ENCODE measurements at places on chromosomes 11 and 22.

DNA sequence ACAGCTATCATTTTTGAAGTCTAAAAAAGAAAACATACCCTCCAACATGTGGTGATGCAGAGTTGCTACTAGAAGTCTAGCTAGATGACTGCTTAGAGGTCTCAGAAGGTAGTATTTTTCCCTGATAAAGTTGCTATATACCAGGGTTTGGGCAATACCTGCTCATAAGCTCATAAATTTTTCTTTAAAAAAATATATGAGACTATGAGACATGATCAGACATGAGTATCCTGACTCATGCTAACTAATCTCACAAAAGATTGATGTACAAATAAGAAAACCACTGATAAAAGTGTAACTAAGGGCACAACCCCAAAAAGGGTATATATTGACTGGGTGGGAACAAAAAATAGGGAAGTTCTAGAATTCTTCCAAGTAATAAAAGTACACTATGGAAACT lies 740.9 kb downstream of the METTL15 start:
- no peak for DNase-seq

GRCh38 chr22:40953471-40953870 lies 2.3 kb downstream of the RBX1 start:
- DNase-seq, result no peak

- no peak for DNase-seq
Observed at GRCh38 chr22:39535357-39535725, 2.8 kb upstream of the RPS19BP1 start.

- DNase-seq, result no peak
Observed at GRCh38 chr11:63937713-63938478, 906 bp upstream of the NAA40 start.

DNA sequence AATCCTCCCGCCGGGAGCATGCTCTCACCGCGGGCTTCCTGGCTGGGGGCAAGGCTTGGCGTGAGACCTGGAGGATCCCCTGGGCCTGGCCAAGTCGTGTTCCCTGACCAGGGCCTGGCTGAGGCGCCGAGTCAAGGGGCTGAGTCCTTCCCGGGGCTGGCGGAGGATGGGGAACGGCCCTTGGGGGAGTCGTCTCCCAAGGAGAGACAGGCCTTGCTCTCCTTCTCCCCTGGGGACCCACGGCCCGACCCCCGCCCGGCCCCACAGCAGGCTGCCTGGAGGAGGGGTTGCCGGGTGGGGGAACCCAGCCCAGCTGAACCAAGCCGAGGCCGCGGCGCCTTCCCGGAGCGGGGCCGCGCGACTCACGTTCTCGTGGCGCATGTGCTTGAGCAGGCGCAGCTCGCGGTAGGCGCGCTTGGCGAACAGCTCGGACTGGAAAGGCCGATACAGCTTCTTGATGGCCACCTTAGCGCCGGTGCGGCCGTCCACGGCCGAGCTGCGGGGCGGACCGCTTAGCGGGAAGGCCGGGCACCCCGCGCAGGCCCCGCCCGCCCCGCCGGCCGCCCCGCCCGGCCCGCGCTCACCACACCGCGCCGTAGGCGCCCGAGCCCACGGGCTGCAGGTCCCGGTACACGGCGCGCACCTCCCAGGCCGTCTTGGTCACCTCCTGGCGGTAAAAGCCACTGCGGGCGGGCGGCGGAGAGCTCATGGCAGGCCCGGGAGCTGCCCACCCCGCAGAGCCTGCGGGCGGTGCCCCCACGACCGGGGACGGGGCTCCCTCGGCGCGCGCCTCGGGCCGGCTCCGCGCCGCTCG lies 475 bp downstream of the MAPK12 start:
- no peak for DNase-seq

DNA sequence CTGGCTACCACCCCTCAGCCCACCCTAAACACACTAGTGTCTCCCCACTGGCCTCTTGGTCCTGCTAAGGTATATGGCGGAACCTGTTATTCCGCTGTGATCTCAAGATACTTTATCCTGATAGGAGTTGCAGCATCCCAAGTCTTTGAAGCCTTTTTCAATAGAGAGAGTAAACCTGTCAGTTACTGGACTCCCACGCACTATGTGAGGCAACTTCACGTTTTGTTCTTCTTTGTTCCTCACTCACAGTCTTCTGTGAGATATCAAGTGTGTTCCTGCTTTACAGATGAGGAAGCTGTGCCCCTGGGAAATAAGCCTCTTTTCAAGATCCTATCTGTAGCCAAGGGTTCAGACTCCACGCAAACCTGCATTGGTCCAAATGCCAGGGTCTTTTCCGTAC lies 127.8 kb downstream of the MYO18B start:
- no peak for DNase-seq

DNA sequence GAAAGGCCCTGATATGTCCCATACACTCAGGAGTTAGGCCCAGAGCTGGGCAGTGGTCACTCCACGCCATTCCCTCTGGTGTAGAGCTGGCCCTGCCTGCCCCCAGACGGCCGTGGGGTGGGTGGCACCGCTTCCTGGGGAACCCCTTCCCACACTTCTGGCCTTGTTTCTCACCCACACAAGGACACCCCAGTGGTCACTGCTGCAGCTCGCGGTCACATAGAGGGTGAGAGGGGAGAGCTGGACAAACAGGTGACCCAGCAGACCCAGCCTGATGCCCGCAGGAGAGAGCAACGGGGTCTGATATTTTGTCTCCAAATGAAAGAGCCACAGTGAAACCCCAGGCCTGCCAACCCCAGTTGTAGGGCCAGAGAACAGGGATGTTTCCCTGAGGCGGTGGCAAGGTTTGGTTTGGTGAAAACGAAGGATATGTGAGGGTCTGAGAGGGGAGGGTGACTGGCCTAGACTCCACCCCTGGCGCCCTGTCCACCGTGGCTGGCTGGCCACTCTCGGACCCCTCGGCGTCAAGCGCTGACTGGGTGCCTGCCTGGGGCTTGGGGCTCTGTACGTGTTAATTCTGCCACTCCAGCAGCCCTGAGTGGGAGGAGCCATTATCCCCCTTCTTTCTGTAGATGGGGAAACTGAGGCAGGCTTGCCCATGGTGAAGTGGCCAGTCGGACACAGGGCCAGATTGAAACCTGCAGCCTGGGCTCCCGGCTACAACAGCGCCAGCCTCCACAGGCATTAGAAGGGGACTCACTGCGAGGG lies 71.0 kb upstream of the PPARA start:
- DNase-seq, result no peak

DNA sequence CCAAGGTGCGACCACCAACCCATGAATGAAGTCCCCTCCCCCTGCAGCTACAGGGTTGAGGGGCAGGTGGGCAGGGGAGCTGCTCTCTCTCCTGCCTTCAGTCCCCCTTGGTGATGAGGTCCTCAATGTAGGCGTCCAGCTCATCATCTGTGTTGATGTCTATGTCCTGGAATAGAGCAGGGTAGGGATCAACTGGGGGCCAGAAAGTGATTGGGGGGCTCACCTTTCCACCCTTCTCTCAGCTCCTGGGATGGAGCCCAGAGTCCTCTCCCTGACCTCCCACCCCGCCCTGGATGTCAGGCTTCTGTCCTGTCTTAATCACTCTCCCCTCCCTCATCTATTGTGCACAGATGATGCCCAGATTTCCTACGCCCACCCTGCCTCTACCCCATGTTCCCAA lies 41.9 kb downstream of the MORC2 start:
- DNase-seq, result no peak

DNA sequence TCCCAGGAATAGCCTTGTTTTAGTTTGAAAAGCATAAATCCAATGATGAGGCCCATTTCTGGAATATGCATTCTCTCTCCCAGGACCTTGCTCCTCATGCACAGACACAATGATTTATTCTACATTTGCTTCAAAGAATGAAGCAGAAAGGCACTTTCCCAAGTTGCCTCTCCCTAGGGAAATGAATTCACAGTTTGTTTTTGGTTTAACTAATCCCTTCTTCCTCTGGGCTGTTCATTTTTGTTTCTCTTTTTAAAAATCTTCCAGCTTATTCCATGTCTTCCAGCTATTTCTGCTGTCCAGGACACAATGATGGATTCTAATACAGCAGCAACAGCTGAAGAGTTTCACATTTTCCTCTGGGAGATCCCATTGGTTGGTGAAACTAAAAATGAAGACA lies 1529.2 kb upstream of the TENM4 start:
- no peak for DNase-seq

GRCh38 chr11:32297611-32298011 lies 137.7 kb downstream of the WT1 start:
- DNase-seq, result no peak

GRCh38 chr11:105840391-105840790 lies 181.6 kb downstream of the MSANTD4 start:
- no peak for DNase-seq

DNA sequence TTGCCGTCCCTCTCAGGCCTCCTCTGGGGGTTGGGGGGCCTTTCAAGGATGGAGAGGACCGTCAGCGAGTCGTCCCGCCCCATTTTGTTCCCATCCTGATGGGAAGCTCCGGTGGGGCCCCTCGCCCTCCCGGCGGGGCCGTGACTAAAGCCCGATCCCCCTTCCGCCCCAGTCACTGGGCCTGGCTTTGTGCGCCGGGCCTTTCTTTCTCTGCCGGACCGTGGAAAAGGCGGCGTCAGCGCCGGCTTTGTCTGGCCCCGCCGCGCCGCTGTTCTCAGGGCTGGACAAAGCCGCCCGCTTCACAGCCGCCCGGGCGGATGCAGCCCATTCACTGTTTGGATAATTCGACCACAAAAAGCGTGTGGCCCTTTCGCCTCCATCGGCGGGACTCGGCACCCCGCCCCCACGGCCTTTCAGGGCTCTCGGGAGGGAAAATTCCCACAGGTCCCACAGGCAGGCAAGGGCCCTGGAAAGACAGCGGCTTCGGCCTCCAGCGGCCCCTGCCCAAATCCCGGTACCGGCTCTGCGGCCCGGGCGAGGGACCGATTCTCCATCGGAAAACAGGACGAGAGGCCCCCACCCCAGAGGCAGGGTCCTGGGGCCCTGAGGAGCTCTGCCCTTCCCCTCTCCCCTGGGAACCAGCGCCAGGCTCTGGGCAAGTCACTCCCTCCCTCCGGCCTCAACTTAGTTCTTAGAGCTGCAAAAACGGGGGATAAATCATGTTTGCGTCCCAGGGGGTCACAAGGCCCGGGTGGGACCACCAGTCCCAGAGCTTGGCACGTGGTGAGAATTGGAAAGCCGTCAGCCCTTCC lies 87.2 kb downstream of the WNT7B start:
- no peak for DNase-seq

DNA sequence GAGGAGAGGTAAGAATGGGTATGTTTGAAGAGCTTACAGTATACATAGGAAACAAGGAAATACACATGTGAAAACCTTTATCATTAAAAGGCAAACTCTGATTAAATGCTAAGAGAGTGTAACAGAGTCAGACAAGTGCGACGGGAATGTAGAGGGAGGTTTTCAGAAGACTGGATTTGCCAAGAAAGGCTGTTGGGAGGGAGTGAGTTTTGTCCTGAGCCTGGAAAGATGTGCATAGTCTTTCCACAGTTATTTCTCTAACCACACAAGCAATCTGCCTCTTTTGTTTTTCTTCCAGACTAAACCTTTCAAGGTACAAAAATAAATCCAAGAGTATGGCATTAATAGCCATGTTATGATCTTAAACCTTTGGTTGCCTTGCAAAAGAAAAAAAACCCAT lies 170.9 kb downstream of the KIRREL3 start:
- DNase-seq, result no peak

GRCh38 chr11:69655479-69656428 lies 14.8 kb downstream of the CCND1 start:
- DNase-seq, result no peak

DNA sequence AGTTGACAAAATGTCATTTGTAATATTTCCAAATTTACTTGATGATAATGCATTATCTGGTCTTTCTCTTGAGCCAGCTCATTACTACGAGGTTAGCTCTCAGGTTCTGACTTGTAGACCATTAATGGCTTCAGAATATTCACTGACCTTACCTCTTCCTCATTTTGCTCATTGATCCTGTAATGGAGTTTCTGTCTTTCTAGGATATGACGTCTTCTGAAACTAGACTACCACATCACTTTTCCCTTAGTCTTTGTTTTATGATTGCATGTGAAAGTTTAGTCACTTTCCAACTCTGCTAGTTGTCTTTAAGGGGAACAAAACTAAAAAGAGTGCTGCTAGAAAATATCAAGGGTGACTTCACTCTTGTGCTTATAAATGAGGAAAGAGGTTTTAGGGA lies 697.6 kb downstream of the JRKL start:
- no peak for DNase-seq

- DNase-seq, result no peak
Observed at GRCh38 chr11:85651118-85651517, 3.4 kb downstream of the TMEM126A start.

Measured in NCI-H2029 (cell line).